ENCODE measurements at places on chromosomes 4 and X.

GRCh38 chr4:26780539-26780938, 80.1 kb upstream of the STIM2 start:
- no peak for DNase-seq

DNA sequence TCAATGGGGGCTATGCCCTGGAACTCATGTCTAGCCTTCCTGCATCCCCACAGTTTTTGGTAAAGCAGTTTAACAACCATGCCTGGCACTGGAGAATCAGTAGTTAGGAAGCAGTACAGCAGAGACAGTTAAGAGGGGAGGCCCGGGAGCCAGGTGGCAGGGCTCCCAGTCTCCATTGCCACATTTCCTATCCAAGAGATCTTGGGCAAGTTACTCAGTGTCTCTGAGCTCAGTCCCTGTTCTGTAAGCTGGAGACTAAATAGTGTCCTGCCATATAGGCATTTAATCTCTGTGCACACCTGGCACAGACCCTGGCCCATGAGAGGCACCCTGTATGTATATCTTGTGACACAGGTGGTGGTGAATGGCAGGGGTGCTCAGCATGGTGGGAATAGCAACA, 156.1 kb upstream of the EOLA2 start:
- no peak for DNase-seq

GRCh38 chr4:18318682-18319388, 297.3 kb upstream of the LCORL start:
- DNase-seq: no peak

GRCh38 chr4:39559626-39560025, 32.4 kb upstream of the UGDH start:
- DNase-seq: no peak

DNA sequence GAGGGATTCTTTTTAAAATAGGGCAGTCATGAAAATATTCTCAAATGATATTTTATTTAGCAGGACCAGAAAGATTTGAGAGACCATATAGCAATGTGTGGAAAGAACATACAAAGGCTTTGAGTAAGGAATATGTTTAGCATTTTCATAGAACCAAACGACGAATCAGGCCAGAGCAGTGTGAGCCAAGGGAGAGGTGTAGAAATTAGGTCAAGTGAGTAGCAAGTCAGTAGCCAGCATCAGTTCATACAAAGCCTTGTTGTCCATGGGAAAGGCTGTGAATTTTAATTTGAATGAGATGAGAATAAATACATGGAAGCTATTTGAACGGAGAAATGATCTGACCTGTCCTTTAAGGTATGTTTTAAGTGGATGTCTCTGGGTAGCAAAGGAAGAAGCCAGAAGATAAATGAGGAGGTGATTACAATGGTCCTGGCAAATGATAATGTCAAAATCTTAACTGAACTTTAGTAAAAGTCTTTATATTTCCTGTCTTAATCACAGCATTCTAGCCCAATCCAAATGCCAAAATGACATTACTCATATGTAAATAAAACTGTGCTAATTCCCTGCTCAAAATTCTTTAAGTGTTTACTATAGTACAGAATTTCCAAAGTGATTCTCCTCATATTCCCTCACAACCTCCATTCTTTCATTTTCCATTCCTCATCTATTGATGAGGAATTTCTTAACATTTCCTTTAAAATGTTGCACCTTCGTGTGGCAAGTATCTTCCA, 155.7 kb upstream of the SLIT2 start:
- no peak for DNase-seq

DNA sequence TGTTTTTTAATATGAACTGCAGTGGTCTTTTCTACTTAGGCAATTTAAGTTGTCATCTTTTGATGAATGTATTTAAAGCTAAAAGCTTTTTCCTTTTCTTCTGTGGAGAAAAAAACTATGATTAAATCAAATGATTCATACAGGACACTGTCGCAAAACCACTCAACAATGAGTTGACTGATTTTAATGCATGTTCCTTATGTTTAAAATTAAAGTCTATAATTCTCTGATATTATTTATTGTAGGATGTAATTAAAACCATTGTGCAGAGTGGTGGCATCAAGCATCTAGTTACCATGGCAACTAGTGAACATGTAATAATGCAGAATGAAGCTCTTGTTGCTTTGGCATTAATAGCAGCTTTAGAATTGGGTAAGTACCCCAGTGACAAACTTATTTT, 172.5 kb downstream of the RAP1GDS1 start:
- DNase-seq: no peak

GRCh38 chr4:141922236-141922635, 285.9 kb downstream of the IL15 start:
- no peak for DNase-seq

Measured in WERI-Rb-1 (cell line).